ENCODE measurements at places on chromosomes 2 and 18.

DNA sequence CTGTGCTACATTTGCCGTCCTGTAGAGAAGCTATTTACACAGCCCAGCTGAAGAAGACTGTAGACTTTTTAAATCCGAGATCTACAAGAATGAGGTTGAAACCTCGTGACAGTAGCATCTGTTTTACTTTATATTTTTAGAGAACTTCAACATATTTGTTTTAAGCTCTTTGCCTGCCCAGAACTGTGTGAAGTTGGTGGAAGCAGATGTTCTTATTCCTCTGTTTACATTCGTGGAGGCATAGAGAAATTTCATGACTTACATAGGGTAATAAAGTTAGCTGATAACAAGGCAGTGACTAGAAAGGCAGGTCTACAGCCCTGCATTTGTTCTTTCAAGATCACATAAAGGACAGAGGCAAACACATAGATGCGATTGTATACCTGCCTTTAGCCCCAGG lies 47.0 kb upstream of the MAP3K20 start:
- no peak for DNase-seq

DNA sequence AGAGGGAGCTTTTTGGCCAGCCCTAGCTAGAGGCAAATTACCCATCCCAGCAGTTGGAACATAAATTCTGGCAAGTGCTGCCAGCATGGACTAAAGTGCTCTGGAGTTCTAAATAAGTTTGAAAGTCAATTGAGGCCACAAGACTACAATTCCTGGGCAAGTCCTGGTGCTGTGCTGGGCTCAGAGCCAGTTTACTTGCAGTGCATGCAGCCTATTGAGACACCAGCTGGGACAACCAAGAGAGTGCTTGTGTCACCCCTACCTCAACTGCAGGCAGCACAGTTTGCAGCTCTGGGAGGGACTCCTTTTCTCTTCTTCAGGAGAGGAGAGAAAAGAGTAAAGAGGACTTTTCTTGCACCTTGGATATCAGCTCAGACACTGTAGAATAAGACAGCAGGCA lies 277.2 kb upstream of the TMEFF2 start:
- no peak for DNase-seq

- no peak for DNase-seq
These were observed 2.4 kb downstream of the FTCDNL1 start for GRCh38 chr2:199848389-199849130.

- no peak for DNase-seq
These were observed 244.9 kb upstream of the EPHA4 start for GRCh38 chr2:221817052-221817451.

- no peak for DNase-seq
These were observed 21.2 kb upstream of the TET3 start for GRCh38 chr2:73963385-73964120.

GRCh38 chr2:239814116-239814860 lies 210.9 kb downstream of the NDUFA10 start:
- DNase-seq: no peak

DNA sequence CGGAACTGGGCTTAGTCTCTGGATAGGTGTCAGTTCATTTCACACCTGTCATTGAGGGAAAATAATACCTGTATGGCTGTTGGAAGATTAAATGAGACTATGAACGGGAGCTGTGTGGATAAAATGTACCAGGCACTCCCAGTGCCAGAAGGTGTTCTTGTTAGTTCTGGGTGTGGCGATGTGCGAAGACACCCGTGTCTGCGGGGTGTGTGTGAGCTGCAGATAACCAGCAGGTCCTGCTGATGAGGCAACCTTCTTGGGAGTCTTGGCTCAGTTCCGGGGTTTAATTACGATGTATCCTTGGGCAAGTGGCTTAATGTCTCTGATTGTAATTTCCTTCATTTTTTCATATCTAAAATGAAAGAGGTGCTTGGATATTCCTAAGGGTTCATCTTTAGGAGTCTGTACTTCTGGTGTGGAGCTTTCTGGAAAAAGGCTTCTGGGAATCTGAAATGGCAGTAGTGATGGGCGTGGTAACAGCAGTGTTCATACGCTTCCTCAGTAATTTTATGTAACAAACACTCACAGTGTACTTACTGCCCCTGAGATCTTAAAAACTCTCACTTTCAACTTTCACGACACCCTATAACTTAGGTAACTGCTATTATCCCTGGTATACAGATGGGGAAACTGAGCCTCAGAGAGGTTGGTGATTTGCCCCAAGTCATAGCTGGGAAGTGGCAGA lies 35.0 kb downstream of the NEDD4L start:
- no peak for DNase-seq

GRCh38 chr2:178269438-178270224 lies 75.3 kb downstream of the OSBPL6 start:
- no peak for DNase-seq

- DNase-seq: no peak
These were observed 5.7 kb upstream of the GPR35 start for GRCh38 chr2:240619506-240620148.

GRCh38 chr2:188628989-188629752 lies 337.5 kb downstream of the GULP1 start:
- no peak for DNase-seq

DNA sequence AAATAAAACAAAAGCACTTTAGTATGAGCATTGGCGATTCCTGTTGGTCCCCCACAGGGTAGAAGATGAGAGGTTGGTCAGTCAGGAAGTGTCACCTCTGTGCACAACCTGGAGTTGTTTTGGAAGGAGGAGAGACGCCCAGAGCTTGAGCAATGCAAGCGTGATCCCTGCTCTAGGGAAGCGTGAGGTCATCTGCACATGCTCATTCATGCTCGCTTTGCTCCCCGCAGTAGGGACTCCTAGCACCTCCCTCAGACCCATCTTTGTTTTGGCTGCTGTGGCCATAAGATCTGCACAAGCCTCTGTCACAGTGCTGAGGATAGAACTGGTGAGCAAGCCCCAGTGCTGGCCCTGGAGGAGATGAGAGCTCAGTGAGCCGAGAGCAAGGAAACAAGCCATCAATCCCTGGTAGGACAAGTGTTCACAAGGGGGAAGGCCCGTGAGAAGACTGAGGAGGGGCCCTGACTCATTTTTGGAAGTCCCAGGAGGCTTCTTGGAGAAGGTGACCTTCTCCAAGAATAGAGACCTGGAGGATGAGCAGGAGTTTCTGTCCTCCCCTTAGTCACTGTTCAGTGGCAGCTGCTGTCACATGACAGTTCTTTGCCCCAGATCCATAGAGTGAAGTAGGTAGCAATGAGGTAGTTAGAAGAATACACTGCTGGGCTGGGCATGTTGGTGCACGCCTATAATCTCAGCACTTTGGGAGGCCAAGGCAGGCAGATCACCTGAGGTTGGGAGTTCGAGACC lies 13.3 kb upstream of the ATP8B1 start:
- DNase-seq: no peak

GRCh38 chr2:50723286-50723938 lies 308.5 kb downstream of the NRXN1 start:
- no peak for DNase-seq

- DNase-seq: no peak
These were observed 42.4 kb upstream of the PDK1 start for GRCh38 chr2:172513524-172513900.

GRCh38 chr18:42086288-42086687 lies 131.3 kb downstream of the PIK3C3 start:
- DNase-seq: no peak

DNA sequence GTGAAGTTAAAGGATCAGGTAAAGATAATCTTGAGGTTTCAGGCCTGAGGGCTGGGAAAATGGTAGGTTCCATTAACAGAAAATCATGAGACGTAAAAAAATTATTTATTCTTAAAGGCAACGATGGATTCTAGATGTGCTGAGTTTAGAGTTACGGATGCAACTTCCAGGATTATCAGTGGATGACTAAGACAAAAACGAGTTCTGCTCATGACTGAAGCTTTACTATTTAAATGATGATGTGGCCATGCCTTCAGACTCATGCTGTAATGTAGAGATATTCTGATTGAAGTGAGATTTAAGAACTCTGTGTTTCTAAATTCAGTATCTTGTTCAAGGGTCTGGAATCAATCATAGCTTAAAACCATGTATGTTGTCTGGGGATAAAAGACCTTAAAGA lies 5.0 kb downstream of the TMEM237 start:
- DNase-seq: no peak

DNA sequence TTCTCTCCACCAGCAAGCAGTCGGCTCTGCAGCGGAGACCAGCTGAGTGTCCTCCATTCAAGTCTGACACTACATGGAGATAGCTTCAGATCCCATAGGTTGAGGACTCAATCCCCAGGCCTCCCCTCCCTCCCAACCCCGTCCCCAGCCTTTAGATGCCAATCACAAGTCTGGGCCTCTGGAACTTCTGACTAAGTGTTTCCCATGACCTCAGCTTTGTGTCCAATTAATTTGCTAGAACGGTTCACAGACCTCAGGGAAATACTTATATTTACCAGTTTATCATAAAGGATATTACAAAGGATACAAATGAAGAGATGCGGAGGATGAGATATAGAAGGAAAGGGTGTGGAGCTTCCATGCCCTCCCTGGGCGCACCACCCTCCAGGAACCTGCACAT lies 77.4 kb downstream of the MERTK start:
- no peak for DNase-seq

- no peak for DNase-seq
These were observed 464 bp downstream of the COL4A4 start for GRCh38 chr2:227163485-227163997.

DNA sequence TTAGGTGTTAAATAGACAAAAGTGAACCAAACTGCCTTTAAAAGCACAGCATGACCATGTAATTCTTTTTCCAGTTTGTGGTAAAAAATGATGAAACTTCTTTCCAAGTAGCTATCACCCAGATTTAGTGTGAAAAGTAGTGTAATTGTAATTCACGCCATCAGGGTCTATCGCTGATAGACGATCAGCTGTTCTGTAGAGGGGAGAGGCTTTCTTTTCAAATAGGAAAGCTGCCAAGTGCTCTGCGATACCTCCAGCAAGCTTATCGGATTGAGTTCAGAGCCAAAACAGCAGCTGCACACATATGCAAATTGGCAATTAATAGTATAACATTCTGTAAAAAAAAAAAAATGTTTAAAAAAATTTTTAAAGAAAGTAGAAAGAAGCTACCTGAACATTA lies 61.9 kb upstream of the PSMD14 start:
- no peak for DNase-seq

DNA sequence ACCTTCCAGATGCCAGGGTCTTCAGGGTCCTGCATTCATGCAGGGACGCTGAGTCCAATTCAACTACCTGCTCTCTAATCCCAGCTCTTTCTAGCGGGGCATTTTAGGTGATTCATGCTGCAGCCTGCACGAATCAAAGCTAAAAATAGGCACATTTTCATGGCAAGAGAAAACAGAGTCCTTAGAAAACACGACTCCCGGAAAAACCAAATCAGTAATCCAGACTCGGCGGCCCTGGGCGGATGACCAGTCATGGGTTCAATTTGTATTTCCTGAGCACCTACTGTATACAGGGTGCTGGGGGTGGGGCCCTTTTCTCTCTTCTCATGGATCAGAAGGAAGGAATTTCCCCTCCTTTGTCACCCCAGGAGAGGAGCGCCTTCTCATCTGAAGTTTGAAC lies 64.4 kb downstream of the LONRF2 start:
- no peak for DNase-seq

DNA sequence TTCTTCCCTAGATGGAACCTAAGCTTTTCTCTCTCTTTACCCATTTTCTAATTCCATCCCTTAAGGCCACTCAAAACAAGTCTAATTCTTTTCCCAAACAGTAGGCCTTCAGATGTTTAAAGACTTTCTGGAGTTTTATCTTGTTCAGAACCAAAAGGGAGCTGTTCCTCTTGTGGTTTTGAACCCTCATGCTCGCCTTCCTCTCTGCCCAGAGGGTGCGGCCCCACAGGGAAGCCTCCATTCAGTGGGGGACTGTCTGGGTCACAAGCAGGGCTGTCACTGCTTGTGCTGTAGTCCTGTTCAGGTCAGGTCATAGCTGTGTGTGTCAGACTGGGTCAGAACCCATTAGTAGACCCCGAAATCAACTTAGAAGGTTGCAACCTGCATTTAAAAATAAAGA lies 56.5 kb downstream of the TET3 start:
- no peak for DNase-seq

DNA sequence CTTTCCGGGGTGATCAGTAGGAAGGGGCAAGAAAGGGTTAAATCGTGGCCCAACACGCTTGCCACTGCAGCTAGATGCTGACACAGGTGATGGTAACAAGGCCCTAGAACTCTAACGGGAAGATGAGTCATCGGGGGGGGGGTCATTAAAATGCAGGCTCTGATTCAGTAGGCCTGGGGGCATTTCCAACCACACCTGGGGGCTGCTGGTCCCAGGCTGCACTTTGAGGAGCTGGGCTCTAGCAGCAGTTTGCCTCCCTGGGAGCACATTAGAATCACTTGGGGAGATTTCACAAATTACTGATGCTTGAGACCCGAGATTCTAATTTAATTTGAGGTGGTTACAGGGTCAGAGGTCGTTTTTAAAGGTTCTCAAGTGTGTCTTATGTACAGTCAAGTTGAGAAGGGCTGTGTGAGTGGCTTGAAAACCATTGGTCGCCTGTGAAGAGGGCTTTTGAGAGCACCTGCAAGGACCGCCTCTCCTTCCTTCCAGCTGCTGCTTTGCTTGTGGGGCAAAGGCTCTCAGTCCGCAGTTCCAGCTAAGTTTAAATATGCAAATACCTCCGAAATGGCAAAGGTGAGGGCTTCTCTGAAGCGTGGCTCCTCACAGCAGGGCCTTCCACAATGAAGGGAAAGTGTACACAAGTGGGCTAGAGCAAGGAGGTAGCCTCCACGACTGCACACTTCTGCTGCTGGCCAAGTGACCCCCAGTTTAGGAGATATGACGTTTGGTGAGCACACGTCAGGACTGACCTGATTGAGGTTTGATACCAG lies 128.0 kb upstream of the MSH6 start:
- no peak for DNase-seq

GRCh38 chr2:127045792-127046501 lies 61.0 kb downstream of the BIN1 start:
- DNase-seq: no peak

- no peak for DNase-seq
These were observed 10.5 kb downstream of the VIT start for GRCh38 chr2:36707050-36707449.

DNA sequence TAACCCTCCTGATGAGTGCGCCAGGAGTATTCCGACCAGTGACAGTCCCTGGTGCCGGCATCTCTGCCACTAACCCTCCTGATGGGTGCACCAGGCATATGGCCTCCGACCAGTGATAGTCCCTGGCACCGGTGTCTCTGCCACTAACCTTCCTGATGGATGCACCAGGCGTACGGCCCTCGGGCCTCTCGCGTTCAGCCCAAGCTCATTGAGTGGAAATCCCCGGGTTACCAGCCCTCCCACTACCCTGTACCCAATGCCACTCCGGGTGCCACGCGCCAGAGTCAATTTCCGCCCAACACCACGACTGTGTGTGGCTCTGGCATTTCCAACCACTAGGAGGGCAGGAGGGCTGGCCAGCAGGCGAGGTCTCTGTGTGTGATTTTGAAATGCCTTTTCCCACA lies 11.7 kb upstream of the GPC1 start:
- no peak for DNase-seq

GRCh38 chr2:233811087-233811486 lies 33.0 kb downstream of the MROH2A start:
- DNase-seq: no peak
